ENCODE measurements at places on chromosomes 1 and 21.

DNA sequence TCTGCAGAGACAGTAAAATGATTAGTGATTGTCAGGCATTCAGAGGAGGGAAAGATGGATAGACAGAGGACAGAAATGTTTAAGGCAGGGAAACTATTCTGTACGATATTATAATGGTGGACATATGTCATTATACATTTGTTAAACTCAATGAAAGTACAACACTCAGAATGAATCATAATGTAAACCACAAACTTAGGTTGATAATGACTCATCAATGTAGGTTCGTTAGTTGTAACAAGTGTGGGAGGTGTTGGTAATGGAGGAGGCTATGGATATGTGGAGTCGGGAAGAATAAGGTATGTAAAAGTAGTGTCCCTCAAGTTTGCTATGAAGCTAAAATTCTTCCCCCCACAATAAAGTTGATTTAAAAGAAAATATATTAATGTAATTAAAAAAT lies 455.0 kb downstream of the BRINP3 start:
- DNase-seq = no peak

- no peak for DNase-seq
These were observed 152.0 kb downstream of the ZSCAN20 start for GRCh38 chr1:33624261-33624990.

DNA sequence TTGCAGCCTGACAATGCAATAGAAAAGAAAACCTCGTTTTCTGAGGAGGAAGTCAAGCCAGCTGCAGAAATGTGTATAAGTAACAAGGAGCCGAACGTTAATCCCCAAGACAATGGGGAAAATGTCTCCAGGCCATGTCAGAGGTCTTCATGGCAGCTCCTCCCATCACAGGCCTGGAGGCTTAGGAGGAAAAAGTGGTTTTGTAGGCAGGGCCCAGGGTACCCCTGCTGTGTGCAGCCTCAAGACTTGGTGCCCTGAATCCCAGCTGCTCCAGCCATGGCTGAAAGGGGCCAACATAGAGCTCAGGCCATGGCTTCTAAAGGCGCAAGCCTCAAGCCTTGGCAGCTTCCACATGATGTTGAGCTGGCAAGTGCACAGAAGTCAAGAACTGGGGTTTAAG lies 78.0 kb upstream of the HOOK1 start:
- DNase-seq = no peak

DNA sequence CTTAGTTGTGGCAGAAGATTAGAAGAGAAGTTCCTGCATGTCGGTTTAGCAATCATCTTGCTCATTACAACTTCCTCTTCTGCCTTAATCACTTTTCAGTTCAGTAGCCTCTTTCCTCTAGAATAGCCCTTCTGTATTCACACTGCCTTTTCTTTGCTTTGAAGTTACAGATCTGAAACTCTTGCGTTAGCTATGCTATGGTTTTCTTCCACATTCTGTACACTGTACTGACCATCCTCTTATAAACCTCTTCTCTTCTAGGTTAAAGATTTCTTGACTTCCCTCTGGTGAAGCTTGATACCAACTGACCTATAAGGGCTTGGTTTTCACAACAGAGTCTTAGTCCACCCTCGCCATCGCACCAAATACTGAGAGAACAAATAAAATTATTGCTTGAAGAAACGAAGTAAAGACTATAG lies 35.0 kb downstream of the C21orf91 start:
- no peak for DNase-seq

DNA sequence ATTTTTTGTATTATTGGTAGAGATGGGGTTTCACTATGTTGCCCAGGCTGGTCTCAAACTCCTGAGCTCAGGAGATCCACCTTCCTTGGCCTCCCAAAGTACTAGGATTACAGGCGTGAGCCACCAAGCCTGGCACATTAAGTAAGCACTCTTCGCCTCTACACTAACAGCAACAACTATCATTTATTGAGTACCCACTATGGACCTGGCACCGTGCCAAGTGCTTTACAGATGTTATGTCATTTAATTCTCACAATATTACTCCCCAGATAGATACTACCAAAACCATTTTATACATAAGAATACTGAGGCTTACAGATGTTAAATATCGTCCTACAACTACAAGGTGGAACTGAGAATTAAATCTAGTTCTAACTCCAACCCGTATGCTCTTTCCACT lies 50.1 kb downstream of the TUT4 start:
- no peak for DNase-seq
